ENCODE measurements at places on chromosomes 6 and 20. TPM values are rescaled to one million over a fixed set of nuclear protein-coding genes. Genes with fewer than 3 reads are reported as not detected.

The GRIK2 gene
- total RNA-seq, result not detected

The AK9 gene
- total RNA-seq, result 12.0 TPM

The ULBP3 gene
- 2.0 TPM for total RNA-seq

The CEP85L gene
- 10.5 TPM for total RNA-seq

DNA sequence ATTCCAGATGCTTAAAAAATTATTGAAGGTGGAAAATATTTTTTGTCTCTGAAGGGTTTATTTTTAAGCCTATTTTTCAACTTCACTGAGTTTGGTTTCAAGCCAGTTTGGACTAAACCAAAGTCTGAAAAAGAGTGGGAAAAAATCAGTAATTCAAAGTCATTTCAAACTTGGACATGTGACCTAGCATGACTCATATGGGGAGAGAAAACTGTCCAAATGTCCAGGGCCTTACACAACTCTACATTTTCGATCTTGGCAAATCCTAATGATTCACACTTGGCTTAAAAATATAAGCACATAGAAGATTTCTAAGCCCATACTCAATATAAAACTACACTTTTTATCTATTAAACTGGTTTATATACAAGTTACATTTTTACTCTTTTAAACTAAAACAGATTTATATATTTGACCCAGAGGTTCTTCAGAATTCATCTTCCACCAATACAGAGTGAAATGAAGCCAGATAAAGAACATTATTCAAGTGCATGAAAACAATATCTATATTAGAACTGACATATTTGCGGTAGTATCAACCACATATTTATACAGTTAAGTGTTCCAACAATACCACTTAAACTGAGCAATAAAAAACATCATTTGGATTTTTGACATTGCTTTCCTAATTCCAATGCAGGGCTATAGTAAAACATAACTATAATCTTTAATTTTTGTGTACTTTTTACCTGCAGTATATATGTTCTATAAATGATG is 110.3 kb upstream of the TCF21 start:
- no peak overlapping the region for H3K27ac ChIP-seq
- H3K27me3 ChIP-seq, result no peaks in the 10 kb centered on the region
- H3K36me3 ChIP-seq, result no peaks in the 10 kb centered on the region
- no peak overlapping the region for H3K4me3 ChIP-seq
- H3K4me1 ChIP-seq, result no peaks in the 10 kb centered on the region

The SUMO4 gene
- total RNA-seq, result 10.2 TPM
